ENCODE measurements at places on chromosomes 6 and 20.

DNA sequence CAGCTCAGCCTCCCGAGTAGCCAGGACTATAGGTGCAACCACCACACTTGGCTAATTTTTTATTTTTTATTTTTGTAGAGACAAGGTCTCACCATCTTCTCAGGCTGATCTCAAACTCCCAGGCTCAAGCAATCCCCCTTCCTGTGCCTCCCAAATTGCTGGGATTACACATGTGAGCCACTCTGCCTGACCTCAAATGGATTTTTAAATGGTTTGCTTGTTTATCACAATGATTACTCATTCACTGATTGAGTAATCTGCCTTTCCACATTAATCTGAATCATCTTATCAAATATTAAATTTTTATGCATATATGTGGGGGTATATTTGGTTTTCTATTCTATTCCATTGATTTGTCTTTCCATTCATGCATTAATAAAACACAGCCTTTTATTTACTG lies 9.4 kb upstream of the KHDC1L start:
- peak; percentile 8 for DNase-seq

- DNase-seq, result no peak
Observed at GRCh38 chr6:17687136-17687535, 19.6 kb downstream of the NUP153 start.

DNA sequence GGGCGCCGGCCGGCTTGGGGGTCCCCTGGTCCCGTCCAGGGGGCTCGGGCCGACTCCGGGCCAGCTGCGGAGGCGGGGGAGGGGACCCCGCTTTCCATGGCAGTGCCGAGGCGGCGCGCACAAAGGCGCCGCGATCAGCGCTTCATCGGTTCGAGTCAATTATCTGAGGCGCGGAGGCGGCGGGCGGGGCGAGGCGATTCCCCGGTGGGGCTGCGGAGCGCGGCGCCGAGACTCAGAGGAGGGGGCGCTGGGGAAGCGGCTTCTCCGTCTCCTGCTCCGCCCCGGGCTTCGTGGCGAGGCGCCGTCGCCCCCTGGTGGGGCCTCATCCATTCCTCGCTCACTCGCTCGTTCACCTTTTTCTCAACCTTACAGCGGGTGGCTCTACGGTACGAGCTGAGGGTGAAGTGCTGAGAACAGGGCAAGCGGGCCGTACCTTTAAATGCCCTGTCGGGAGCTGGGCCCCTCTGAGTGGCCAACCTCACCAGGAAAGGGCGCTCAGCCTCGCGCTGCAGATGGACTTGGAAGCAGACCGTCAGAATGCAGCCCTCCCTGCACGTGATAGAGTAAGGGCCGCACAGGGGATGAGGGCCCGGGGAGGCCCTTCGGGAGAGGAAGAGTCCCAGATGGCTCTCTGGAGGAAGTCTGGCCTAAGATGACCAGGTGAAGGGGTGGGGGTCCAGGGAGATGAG lies 39.9 kb downstream of the SLC52A3 start:
- no peak for DNase-seq

DNA sequence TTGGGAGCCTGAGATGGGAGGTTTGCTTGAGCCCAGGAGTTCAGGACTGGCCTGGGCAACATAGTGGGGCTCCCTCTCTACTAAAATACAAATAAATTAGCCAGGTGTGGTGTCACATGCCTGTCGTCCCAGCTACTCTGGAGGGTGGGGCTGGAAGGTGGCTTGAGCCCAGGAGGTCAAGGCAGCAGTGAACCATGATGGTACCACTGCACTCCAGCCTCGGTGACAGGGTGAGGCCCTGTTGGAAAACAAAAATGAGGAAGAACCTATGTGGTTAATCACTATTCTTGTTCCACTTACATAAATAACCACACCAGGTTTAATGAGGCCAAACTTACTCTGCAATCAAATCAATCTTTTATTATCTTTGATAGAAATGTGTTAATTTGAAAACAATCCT lies 5.4 kb downstream of the PPDPF start:
- DNase-seq, result no peak

DNA sequence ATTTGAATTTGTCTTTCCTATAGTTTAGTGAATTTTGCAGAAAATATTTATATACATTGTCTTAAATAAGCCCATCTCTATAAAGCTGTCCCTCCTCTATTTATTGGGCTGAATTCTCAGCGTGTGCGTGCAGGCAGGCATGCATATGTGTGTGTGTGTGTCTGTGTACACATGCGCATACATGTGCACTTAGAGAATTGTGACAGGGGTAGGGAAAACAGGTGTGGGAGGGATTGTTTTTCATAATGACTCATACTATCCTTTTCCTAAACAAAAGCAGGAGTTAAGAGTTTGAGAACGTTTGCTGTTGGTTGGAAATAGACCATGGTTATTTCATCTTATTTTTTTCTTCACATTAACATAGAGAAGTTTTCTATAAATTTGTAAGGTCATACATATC lies 43.4 kb upstream of the FABP7 start:
- DNase-seq, result no peak

- DNase-seq, result no peak
Observed at GRCh38 chr6:90583179-90583835, 3.6 kb downstream of the MAP3K7 start.

DNA sequence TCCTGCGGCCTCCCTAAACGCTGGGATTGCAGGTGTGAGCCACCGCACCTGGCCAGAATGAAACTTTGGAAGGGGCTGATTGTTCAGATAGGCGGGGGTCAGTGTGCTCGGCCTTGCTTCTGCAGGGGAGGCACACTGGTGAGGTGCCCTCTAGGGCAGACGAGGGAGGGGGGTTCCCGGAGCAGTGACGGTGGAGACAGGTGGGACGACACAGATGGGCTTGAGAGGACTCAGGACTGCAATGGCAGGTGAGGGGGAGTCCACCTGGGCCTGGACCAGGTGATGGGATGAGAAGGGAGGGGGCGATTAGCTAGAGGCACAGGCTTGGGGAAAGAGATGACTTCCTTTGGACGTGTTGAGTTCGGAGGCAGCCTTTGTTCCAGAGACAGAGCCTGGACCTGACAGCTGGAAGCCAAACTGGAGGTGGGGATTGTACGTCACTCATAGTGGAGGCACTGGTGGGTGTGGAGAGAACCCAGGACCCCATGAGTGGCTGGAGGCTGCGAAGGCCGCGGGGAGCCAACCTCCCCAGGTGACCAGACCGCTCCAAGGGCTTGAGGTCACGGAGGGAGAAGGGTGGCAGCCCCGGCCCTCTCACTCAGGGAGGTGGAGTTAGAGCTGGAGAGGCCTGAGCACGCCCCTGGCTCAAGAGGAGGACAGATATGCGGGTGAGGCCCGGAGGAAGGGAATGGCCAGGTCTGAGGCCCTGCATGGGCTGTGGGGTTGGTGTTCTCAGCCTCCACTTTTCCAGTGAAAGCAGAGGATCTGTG lies 10.5 kb upstream of the MAP1LC3A start:
- no peak for DNase-seq

DNA sequence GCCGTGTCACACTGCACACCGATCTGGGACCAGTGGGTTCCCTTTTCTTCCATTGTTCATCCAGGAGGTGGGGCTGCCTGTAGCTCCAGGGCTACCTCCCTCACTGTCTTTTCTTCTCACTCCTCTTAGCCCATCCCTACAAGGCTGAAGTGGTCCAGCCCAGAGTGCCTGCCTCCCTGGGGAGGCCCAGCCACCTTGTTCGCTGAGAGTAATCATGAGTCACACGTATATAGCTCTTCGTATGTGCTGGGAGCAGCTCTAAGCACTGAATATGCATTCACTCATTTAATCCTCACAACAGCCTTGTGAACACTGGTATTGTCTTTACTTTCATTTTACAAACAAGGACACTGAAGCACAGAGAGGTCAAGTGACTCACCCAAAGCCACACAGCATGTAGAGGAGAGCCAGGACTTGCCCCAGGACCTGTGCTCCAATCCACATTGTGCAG lies 14.7 kb upstream of the CCDC167 start:
- no peak for DNase-seq

DNA sequence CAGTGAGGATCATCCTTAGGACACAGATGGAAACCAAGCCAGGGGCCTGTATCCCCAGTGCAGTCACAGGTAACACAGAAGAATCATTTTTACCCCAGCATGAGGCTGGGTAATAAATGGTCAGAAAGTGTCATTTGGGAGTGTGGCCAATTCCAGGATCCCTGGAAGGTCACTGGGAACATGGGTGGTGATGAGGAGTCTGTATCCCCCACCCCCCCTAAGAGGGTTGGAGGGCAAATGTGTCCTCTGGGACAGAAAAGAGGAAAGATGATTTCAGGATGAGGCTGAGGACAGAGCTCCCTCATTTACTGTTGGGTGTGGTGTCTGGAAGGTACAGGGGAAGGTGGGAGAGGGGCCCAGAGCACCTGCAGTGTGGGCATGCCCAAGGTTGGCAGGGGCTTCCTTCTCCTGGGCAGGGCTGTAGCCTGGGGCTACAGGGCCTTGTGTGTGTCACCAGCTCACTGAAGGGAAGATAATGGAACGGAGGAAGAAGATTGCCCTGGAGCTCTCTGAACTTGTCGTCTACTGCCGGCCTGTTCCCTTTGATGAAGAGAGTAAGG lies 34.5 kb downstream of the PLCG1 start:
- no peak for DNase-seq

DNA sequence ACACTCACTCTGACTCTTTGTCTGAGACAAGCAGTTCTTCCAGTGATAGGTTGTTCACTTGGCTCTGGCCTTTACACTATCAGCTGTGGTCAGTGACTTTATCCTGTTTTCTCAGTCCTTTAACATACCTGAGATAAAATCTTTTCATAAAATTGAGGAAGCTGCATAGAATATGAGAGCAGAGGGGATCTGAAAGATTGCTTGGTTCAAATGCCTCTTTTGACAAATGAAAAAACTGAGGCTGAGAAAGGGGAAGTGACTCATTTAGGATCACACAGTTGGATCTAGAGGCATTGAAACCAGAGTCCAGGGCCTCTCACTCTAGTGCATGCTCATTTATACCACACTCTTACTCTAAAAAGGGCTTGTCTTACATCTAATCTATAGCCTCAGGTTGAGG lies 277.0 kb upstream of the TBX18 start:
- DNase-seq, result no peak

DNA sequence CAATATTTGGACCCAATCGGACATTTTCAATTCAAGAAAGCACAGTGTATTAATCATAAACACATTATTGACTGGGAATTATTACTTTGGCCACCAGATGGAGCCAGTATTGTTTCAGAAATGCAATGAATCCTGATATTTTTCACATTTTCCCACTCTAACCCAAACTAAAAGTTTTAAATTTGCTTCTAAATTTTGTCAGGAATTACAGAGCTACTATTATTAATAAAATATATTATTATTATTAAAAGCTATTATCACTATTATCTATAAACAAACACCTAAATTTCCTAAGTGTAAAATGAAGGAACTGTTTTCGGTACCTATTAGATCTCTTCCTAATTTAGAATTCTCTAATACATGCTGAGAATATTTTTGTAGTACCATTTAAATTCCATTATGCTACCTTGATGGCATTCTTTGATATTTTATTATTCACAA lies 245.3 kb downstream of the OGFRL1 start:
- DNase-seq, result peak; percentile 33

DNA sequence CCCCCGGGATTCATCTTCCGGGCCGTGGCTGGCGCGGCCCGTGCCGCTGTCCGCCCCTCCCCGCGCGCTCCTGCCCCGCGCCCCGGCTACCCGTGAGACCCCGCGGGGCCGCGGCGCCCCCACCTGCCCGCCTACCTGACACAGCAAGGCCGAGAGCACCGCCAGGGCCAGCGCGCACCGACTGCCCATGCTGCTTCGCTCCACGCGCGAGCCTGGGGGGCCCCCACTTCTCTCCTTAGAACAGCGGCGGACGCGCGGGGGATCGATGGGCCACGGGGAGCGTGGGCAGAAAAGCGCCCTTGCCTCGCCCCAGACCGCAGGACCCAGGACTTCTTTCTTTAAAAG lies 955 bp downstream of the DLL1 start:
- no peak for DNase-seq

GRCh38 chr20:53190225-53190624 lies 218.1 kb downstream of the TSHZ2 start:
- DNase-seq, result no peak

DNA sequence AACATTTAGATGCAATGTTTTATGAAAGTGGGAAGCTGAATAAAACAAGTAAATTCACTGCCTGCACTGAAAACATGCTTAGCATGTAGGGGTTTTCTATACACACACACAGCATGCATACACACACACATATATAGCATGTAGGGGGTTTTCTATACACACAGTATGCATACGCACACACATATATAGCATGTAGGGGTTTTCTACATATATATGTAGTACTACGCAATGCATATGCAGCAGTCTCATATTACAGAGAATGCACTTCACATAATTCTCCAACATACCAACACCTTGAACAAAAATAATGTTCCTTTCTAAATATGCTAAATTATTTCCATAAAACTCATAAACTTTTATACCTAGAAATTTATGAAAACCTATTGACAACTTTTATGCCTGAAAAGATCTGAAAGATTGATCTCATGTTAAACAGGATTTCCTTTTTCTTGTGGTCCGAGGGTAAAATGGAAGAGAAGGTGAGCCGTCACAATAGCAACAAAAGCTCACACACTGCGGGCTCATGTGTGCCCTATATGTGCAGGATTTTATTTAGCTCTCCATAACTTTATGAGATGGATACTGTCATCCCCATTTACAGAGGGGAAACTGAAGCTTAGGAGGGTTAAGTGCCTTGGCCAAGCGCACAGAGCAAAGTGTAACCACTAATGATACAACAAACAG lies 81.9 kb upstream of the TULP1 start:
- no peak for DNase-seq

- DNase-seq, result no peak
Observed at GRCh38 chr6:87261534-87261933, 60.9 kb upstream of the SMIM8 start.

DNA sequence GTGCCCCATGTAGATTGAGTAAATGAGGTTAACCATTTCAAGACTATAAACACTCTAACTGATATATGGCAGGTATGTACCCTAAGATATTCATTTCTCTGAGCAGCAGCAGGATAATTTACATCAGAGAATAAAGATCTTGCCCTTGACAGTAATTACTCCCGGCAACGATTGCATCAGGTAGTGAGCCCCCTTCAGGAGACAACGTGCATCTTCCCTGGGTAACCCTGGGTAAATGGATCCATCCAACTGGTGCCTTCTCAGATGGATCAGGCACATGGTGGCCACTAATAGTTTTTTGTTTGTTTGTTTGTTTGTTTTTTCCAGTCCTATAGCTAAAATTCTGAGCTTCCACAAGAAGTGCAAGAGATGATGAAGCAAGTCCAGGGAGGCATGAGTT lies 469.4 kb upstream of the SLC35B3 start:
- no peak for DNase-seq

DNA sequence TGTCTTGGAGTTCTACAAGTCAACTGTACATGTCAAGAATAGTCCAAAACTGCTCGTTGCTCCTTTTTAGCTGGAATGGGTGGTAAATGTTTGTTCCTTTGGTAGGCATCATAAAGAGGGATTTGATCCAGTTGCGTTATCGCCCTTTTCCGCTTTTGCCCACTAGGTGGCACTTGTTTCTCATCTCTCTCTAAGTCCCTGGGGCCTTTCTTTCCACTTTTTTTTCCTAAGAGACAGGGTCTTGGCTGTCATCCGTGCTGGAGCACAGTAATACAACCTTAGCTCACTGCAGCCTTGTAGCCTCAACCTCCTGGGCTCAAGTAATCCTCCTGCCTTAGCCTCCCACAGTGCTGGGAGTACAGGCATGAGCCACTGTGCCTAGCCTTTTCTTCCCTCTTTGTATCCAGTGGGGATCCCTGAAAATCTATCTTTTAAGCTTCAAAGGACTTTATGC lies 20.7 kb downstream of the GTPBP2 start:
- peak; percentile 76 for DNase-seq

GRCh38 chr6:111599259-111599658 lies 6.4 kb downstream of the TRAF3IP2 start:
- no peak for DNase-seq

Data from SW 1271 (cell line).